ENCODE measurements at places on chromosomes 4 and X. TPM values are rescaled to one million over a fixed set of nuclear protein-coding genes. Genes with fewer than 3 reads are reported as not detected.

Gene PCDH10
- polyA plus RNA-seq, result 0.30 TPM

- no peak for DNase-seq
Measured at GRCh38 chrX:34404386-34405070, 252.6 kb downstream of the TMEM47 start.

Gene GPM6B
- 29.0 TPM for polyA plus RNA-seq

GRCh38 chr4:60805500-60806313, 394.4 kb upstream of the ADGRL3 start:
- DNase-seq, result peak; percentile 31

Gene PLP2
- polyA plus RNA-seq, result 125 TPM

GRCh38 chr4:89331686-89332544, 24.3 kb upstream of the GPRIN3 start:
- DNase-seq, result no peak

Gene ADH1A
- 0.49 TPM for polyA plus RNA-seq

DNA sequence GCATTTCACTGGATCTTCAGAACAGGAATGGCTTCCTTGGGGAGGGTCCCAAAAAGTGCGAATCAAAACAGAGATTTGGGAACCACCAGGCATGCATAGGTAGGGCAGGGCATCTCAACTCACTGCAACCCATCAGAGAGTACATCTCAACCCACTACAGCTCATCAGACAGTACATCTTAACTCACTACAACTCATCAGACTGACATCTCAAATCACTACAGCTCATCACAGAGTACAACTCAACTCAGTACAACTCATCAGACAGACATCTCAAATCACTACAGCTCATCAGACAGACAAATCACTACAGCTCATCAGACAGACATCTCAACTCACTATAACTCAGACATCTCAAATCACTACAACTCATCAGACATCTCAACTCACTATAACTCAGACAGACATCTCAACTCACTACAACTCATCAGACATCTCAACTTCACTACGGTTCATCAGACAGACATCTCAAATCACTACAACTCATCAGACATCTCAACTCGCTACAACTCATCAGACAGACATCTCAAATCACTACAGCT, 47.5 kb upstream of the CLDN34 start:
- DNase-seq, result no peak

GRCh38 chrX:151981129-151981528, 6.7 kb upstream of the GABRE start:
- no peak for DNase-seq

Gene KLF8
- polyA plus RNA-seq, result 7.1 TPM

Gene VCX3B
- not detected for polyA plus RNA-seq

DNA sequence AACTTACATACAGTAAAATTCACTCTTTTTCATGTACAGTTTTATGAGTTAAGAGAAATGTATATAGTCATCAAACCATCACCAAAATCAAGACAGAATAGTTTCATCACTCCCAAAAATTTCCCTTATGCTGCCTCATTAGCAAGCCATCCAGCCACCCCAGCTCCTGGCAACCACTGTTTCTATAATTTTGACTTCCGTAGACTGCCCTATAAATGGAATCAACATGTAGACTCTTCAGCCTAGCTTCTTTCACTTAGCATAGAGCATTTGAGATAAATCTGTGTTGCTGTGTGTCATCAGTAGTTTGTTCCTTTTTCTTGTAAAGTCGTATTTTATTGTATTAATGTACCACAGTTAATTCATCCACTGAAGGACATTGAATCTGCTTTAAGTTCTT, 23.2 kb downstream of the HDX start:
- no peak for DNase-seq
